NCI-H510A (cell line): ENCODE measurements at places on chromosomes 7 and 10.

GRCh38 chr10:51080311-51081006 is 6.2 kb downstream of the PRKG1 start:
- no peak for DNase-seq

GRCh38 chr7:139576179-139576973 is 52.9 kb downstream of the CLEC2L start:
- no peak for DNase-seq

GRCh38 chr10:47456794-47457527 is 27.0 kb downstream of the ANXA8 start:
- DNase-seq = no peak

- no peak for DNase-seq
Observed at GRCh38 chr10:15585303-15585715, 134.4 kb downstream of the ITGA8 start.

- peak; percentile 35 for DNase-seq
Observed at GRCh38 chr10:68876246-68877138, 24.6 kb upstream of the DDX50 start.

DNA sequence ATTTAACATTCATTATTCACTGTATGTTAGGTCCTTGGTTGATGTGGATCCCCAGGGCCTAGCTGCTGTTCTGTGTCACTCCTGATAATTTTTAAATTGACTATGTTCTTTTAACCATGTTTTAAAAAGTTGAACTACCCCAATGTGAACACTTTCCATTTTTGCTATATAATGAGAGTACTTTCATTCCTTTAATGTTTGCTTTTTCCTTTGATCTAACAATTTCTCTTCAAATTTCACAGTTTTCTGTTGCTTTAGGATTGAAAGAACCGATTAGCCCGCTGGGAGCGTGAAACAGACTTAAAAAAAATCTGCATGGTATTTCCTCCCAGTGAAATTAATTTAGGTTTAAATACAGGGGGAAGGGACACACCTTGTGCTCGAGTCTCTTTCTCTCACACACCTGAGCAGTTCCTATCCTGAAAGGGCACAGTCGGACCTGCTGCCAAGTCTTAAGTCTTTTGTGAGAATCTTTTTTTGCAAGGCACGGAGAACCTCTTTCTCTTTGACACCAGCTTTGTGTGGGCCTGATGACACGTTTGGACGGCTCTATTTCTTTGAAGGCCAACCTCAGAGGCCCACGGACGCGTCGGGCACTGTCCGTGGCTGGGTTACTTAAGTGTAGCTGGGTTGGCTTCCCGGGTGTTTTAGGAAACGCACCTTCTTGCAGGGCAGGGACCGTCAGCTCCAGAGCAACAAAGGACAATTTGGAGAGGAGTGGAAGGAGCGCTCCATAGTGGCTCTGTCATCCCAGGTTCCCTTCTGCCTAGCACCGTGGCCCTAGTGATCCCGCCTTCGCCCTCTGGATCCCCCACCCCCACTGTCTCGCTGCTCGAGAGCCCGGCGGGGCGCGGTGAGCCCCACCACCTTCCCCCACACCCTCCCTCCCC is 1.0 kb upstream of the CHN2 start:
- DNase-seq = no peak

DNA sequence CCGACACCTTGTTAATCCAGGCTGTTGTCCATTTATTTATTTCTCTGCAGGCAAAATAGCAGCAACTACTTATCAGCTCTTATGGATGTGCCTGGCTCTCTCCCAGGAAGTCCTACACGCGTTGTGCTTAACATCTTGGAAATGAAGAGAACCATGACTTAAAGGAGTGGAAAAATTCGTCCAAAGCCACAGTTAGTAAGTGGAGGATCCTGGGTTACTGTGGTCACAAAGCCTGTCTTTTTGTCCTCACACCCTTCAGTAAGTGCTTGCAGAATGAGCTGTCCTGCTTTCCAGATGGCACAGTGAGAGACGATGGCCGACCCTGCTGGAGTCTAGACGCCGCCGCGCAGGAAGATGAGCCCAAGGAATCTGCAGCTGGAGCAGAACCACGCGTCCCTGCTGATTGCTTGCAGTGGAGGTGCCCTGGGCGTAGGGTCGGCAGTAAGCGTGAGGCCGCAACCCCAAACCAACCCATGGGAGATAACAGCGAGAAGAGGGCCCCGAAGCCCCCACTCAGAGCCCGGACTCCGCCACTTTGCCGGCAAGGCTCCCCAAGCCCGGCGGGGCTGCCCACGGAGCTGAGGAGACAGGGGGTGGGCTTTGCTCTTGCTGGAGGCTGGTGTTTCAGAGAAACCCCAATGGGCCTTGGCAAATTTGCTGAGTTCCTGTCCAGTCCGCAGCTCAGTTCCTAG is 178.6 kb downstream of the CXCL12 start:
- no peak for DNase-seq

- DNase-seq = no peak
Observed at GRCh38 chr7:2764621-2765020, 76.6 kb downstream of the AMZ1 start.

- no peak for DNase-seq
Observed at GRCh38 chr7:111059833-111060232, 31.1 kb upstream of the LRRN3 start.
